ENCODE measurements at places on chromosomes 5 and 9.

DNA sequence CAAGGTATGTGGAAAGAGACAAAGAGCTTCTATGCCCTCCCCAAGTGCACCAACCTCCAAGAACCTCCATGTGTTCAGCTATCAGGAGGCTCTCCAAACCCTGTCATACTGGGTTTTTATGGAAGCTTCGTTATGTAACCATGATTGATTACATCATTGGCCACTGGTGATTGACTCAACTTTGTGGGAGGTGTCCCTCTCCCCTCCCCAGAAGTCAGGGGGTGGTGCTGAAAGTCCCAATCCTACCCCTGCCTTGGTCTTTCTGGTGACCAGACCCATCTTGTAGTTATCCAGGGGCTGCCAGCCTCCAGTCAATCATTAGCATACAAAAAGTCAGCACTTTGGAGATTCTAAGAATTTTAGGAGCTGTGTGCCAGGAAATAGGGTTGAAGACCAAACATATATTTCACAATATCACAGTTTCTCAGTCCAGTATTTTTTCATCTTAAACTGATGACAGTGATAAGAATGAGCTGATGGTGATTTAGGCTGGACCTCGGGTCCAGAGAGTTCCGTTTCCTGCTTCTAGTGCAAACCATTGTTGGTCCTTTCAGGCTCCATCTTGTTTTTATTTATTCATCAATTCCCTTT lies 27.3 kb upstream of the FANCC start:
- DNase-seq = no peak

DNA sequence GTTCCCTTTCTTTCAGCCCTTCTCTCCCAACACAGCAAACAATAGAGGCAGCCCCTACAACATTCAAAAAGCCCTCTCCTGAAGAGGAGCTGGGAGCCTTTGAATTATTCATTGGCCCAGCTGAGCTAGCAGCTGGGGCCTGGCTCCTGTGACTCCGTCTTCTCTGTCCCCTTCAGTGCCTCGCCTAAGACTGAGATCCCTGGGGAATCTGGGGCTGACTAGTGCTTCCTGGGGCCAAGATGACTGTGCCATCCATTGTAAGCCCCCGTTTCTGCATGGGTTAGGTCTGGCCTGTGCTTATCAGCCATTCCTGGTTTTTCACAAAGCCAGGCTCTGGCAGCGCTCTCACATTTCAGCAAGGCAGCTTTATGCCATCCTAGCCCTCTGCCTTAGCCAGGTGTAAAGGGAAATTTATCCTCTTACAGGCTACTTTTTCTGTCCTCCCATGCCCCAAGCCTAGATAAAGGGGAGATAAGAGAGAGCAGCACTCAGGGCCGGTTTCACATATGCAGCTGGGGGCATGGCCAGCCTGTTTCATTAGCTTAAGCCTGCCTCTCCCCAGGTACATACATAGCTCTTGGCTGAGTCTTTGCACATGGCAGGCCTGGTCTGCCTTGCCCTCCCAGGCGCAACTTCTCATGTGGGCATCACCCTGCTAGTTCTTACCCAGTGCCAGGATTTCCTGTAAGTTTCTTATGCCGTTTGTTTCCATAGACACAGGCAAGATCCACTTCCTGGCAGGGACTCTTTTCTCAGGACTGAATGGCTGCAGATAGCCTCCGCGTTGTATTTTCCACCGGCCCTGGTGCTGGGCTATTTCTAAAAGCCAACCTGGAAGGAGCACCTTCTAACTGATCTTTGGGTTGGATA lies 15.8 kb downstream of the PTPA start:
- no peak for DNase-seq

- no peak for DNase-seq
Measured at GRCh38 chr9:118613996-118614395, 755.2 kb downstream of the BRINP1 start.

GRCh38 chr9:134404376-134405358 lies 78.4 kb downstream of the RXRA start:
- no peak for DNase-seq

DNA sequence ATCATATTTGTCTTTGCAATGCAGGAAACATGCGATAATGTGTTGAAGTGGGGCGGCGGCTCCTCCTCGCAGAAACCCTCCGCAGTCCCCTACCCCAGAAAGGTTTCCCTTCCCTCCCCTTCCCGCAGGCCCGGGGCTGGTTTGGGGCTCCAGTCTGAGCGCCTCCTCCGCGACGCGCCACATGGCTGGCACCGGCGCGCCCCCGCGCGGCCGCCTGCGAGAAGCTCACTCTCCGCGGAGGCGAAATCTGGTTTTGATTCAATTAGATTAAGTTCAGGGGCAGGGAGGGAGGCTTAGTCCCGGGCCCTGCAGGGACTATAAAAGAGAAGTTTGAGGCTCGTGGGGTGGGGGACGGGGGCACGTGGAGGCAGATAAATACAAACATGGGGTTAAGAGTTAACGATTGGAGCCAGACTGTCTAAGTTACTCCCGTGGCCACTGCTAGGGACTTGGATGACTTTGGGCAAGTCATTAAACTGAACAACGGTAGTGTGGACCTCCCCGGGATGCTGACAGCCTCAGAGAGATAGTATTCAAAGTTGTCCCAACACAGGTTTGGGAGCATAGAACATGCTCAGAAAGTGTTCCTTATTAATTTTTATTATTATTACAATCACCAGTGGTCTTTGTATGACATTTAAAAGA lies 69.4 kb downstream of the MSX2 start:
- DNase-seq = peak; percentile 7

DNA sequence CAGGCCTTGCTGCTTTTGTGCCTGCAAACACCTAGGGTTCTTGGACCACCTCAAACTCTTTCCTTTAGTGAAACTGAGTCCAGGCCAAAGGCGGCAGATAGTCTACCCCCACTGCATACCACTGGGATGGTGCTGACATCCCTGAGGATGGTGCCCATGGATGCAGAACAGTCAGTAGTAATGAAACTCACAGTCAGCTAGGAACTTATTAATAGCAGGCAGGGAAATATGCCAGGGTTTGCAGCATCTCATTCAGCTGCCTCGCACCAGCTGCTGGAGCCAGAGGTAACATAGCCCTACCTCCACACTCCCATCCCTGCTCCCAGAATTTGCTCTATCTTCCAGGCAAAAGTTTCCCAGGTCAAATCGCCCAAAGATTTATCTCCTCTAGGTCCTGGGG lies 189.1 kb downstream of the SREK1 start:
- DNase-seq = no peak

DNA sequence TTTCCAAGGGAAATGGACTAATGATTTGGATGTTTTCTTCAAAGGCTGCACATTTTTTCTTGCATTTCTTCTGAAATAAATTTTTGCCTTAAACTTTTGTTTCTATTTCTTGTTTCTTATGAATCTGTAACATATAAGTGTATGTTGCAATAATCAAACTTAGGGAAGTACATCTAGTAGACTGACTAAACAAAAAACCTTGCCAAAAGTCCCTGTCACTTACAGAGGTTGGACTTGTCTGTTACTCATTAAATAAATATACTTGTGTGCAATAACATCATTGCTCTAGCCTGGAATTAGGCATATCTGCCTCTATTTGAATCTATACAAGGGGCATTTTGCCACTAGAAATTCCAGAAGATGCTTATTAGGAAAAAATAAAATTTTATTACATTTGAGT lies 56.6 kb downstream of the C6 start:
- no peak for DNase-seq
